ENCODE measurements at places on chromosomes 16 and 17.

DNA sequence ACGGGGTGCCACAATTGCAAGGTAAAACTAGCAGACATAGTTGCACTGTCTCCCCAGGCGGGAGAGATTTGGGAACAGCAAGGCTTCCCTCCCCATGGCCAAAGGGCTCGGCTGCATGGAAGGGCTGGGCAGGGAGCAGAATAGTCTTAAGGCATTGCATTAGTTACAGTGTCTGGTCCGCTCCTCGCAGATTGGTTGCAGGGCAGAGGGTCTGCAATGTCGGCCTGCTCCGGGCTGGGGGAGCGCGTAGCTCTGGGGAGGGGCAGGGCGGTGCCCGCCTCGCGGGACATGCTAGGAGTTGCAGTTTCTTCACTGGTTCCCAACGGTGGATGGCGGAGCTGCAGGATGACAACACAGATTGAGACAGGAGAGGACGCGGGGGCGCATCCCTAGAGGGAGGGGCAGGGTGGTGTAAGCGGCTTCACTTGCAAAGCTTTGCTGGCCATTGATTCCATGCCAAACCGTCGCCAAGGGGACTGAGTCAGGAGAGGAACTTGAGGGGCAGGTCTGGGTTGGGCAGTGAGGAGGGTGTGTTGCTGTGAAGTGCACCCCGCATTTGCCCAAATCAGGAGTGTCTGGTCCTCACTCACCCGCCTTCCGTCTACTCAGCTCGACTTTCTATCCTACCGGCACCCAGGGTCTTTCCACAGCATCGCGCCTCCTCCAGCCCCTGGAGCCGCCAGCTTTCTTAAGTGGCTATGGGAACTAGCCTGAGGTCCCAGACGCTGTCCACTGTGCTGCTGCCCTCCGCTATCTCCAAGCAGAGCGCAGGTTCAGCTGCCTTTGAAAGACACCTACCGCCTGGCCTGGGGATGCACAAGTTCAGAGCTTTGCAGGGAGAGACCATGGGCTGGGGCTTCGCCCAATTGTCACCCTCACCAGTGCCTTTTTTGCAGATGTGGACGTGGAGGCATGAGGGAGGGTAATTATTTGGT, 1748.9 kb downstream of the TP53TG3F start:
- no peaks in the 10 kb centered on the region for H3K4me1 ChIP-seq
- no peaks in the 10 kb centered on the region for H3K27me3 ChIP-seq
- H3K4me3 ChIP-seq: no peak overlapping the region
- DNase-seq: no peak

GRCh38 chr16:17526956-17527937, 56.5 kb upstream of the XYLT1 start:
- no peak overlapping the region for H3K27ac ChIP-seq
- DNase-seq: no peak
- peaks cover 4% of the 10 kb centered on the region for H3K27me3 ChIP-seq
- H3K4me1 ChIP-seq: peaks cover 16% of the 10 kb centered on the region
- peaks cover 4% of the 10 kb centered on the region for H3K36me3 ChIP-seq

- no peak for DNase-seq
- H3K27me3 ChIP-seq: no peaks in the 10 kb centered on the region
- H3K4me1 ChIP-seq: peaks cover 33% of the 10 kb centered on the region
- H3K27ac ChIP-seq: peak overlapping the region; percentile 99
Measured at GRCh38 chr17:50719924-50720794, 756 bp downstream of the LUC7L3 start.

- no peak overlapping the region for H3K4me3 ChIP-seq
- H3K36me3 ChIP-seq: peaks cover 22% of the 10 kb centered on the region
- DNase-seq: no peak
- no peaks in the 10 kb centered on the region for H3K27me3 ChIP-seq
Measured at GRCh38 chr16:75081179-75081859, 35.3 kb downstream of the LDHD start.

- H3K4me3 ChIP-seq: no peak overlapping the region
- no peaks in the 10 kb centered on the region for H3K4me1 ChIP-seq
- no peak overlapping the region for H3K27ac ChIP-seq
Measured at GRCh38 chr16:73027685-73028111, 20.2 kb downstream of the ZFHX3 start.

DNA sequence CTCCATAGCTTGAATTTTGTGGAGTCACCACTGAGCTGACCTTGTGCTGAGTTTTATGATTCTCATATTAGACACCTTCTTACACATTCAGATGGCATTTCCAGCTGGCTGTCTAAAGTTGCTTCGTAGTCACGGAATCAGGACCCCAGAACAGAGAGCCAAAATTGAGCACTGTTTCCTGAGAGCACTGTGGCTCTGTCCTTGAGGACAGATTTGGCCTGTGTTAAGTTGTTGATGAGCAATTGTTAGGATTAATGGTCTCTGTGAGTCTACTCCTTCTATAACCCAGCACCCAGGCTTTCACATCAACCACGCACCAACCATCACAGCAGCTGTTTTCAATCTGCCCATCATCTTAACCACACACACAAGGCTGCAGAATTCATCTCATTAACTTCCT, 277.5 kb upstream of the HSBP1 start:
- no peaks in the 10 kb centered on the region for H3K36me3 ChIP-seq
- no peak for DNase-seq
- no peak overlapping the region for H3K4me3 ChIP-seq

DNA sequence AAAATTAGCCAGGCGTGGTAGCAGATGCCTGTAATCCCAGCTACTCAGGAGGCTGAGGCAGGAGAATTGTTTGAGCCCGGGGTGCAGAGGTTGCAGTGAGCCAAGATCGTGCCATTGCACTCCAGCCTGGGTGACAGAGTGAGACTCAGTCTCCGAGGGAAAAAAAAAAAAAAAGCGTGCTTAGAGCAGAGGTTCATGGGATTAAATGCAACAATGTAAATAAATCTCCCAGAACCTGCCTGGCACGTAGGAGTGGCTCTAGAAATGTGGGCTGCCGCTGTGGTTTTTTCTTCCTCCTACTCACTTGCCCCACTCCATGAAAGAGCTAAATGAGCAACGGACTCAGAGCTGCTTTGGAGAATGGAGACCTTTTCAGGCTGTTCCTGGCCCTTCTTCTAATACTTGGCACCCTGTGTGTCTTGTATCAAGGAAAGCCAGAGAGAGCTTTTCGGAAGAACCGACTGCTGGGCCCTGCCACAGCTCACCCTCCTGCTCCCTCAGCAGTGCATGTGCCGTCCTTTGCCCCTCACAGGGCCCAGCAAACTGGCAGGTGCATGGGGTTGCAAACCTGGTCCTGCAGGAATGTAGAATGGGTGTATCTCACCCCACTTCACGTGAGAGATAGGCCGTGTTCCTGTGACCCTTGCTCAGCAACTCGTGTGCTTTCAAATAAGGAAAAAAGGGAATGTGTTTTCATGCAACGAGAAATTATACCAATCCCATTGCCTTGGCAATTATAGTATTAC, 52.0 kb downstream of the LDHD start:
- peak overlapping the region; percentile 81 for H3K27ac ChIP-seq
- no peaks in the 10 kb centered on the region for H3K27me3 ChIP-seq
- H3K4me1 ChIP-seq: peaks cover 32% of the 10 kb centered on the region
- peak overlapping the region; percentile 58 for H3K4me3 ChIP-seq

GRCh38 chr17:44556832-44557606, at the start of gene FZD2:
Gene FZD2 (plus strand): TSS chr17:44557484. CDS start chr17:44557689, 205 bp downstream.
- peaks cover 21% of the 10 kb centered on the region for H3K4me1 ChIP-seq
- peak; percentile 77 for DNase-seq
- peak within 1 kb of the TSS; percentile 75 for H3K4me3 ChIP-seq
- no peak within 1 kb of the TSS for H3K27ac ChIP-seq

DNA sequence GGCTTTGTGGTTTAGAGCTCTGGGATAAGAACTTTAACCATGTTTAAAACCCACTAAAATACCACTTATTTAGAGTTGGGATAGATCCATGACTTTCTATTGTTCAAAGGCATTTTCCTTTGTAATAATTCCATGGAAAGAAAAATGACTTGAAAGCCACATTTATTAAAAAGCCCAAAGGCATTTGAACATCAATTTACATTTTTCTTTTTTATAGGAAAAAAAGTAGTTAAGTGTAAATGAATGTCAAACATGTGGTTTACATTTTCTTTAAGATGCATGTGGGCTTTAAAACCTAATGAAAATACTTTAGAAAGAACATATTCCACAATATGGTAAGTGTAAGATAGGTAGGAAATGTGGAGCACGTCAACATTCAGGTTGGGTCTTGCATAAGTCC, 443.2 kb downstream of the TOX3 start:
- no peaks in the 10 kb centered on the region for H3K27me3 ChIP-seq
- H3K4me1 ChIP-seq: no peaks in the 10 kb centered on the region
- DNase-seq: no peak
- no peak overlapping the region for H3K27ac ChIP-seq

GRCh38 chr17:21161498-21162393, 35.0 kb downstream of the DHRS7B start:
- no peak for DNase-seq
- H3K36me3 ChIP-seq: peaks cover 2% of the 10 kb centered on the region
- H3K4me3 ChIP-seq: no peak overlapping the region
- no peak overlapping the region for H3K27ac ChIP-seq
- H3K27me3 ChIP-seq: no peaks in the 10 kb centered on the region

- H3K27me3 ChIP-seq: no peaks in the 10 kb centered on the region
- H3K27ac ChIP-seq: no peak overlapping the region
- H3K4me3 ChIP-seq: no peak overlapping the region
- DNase-seq: peak; percentile 33
- H3K36me3 ChIP-seq: peaks cover 1% of the 10 kb centered on the region
Measured at GRCh38 chr17:21173543-21173942, 40.4 kb downstream of the TMEM11 start.

- peaks cover 11% of the 10 kb centered on the region for H3K4me1 ChIP-seq
- H3K27ac ChIP-seq: peak overlapping the region; percentile 56
- H3K27me3 ChIP-seq: no peaks in the 10 kb centered on the region
- no peak overlapping the region for H3K4me3 ChIP-seq
- no peak for DNase-seq
Measured at GRCh38 chr17:75762513-75763268, 2.3 kb downstream of the GALK1 start.

- H3K27me3 ChIP-seq: no peaks in the 10 kb centered on the region
- no peak for DNase-seq
- H3K27ac ChIP-seq: peak overlapping the region; percentile 43
- no peak overlapping the region for H3K4me3 ChIP-seq
- peaks cover 15% of the 10 kb centered on the region for H3K4me1 ChIP-seq
- peaks cover 6% of the 10 kb centered on the region for H3K36me3 ChIP-seq
Measured at GRCh38 chr16:75029854-75030253, 31.0 kb downstream of the ZNRF1 start.

GRCh38 chr16:9232102-9232770, 140.8 kb downstream of the HAPSTR1 start:
- no peaks in the 10 kb centered on the region for H3K36me3 ChIP-seq
- no peaks in the 10 kb centered on the region for H3K4me1 ChIP-seq
- H3K27me3 ChIP-seq: peaks cover 6% of the 10 kb centered on the region
- DNase-seq: no peak
- no peak overlapping the region for H3K4me3 ChIP-seq

DNA sequence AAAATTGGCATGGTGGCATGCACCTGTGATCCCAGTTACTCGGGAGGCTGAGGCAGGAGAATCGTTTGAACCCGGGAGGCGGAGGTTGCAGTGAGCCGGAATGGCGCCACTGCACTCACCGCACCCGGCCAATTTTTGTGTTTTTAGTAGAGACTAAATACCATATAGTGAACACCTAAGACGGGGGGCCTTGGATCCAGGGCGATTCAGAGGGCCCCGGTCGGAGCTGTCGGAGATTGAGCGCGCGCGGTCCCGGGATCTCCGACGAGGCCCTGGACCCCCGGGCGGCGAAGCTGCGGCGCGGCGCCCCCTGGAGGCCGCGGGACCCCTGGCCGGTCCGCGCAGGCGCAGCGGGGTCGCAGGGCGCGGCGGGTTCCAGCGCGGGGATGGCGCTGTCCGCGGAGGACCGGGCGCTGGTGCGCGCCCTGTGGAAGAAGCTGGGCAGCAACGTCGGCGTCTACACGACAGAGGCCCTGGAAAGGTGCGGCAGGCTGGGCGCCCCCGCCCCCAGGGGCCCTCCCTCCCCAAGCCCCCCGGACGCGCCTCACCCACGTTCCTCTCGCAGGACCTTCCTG, at the start of gene HBQ1:
HBQ1 (plus strand) TSS at position 359 of the 575 bp plus-strand sequence; CDS start at position 387, 28 bp downstream.
- H3K36me3 ChIP-seq: peaks cover 2% of the 10 kb centered on the region
- no peak within 1 kb of the TSS for H3K27ac ChIP-seq
- DNase-seq: no peak

GRCh38 chr17:81844887-81845286, 10.0 kb upstream of the PPP1R27 start:
- H3K4me1 ChIP-seq: no peaks in the 10 kb centered on the region
- no peak overlapping the region for H3K27ac ChIP-seq
- no peak overlapping the region for H3K4me3 ChIP-seq

DNA sequence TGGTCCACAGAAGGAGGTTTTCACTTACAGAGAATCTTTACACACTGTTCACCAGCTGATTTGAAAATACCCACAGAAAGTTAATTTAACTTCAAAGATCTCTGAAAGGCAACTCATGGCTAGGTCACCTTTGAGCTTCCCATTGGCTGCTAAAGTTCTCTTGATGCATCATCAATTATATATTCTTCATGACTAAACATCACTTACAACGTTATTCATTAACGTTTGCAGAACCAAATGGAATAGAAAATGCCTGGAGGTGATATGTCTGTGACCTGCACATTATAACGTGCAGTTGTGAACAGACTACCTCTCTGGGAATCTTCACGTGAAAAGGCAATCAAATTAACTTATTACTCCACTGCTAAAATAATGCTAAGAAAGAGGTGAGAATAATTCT, 238.5 kb downstream of the ZFHX3 start:
- H3K36me3 ChIP-seq: no peaks in the 10 kb centered on the region
- DNase-seq: no peak
- no peak overlapping the region for H3K27ac ChIP-seq
- H3K27me3 ChIP-seq: no peaks in the 10 kb centered on the region

DNA sequence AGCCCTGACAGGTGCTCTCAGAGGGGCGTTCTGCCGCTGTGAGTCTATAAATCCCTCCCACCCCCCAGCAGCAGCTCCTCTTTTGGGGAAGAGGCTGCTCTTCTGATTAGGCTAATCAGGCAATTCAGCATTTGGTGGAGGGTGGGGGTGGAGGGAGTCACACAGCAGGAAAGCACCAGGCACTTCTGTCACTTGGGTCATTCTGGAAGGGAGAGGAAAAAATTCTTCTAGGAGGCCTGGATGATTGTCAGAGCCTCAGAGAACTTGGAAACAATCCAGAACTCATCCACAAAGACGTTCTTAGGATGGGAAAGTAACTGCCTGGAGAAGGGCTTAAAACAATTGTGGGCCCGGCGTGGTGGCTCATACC, 7.3 kb upstream of the SSTR2 start:
- no peak overlapping the region for H3K4me3 ChIP-seq
- H3K27me3 ChIP-seq: peaks cover 31% of the 10 kb centered on the region
- H3K4me1 ChIP-seq: peaks cover 6% of the 10 kb centered on the region
- H3K36me3 ChIP-seq: no peaks in the 10 kb centered on the region
- H3K27ac ChIP-seq: no peak overlapping the region

GRCh38 chr17:29930409-29931010, 482 bp upstream of the SSH2 start:
- no peak for DNase-seq
- peaks cover 10% of the 10 kb centered on the region for H3K36me3 ChIP-seq
- no peak overlapping the region for H3K4me3 ChIP-seq
- peaks cover 22% of the 10 kb centered on the region for H3K4me1 ChIP-seq

- no peaks in the 10 kb centered on the region for H3K27me3 ChIP-seq
- no peak overlapping the region for H3K27ac ChIP-seq
- H3K36me3 ChIP-seq: no peaks in the 10 kb centered on the region
- DNase-seq: no peak
- H3K4me1 ChIP-seq: no peaks in the 10 kb centered on the region
- no peak overlapping the region for H3K4me3 ChIP-seq
Measured at GRCh38 chr16:9351440-9351839, 260.0 kb downstream of the HAPSTR1 start.

GRCh38 chr17:50565402-50566350, 5.2 kb downstream of the CACNA1G start:
- no peak overlapping the region for H3K27ac ChIP-seq
- H3K4me1 ChIP-seq: peaks cover 4% of the 10 kb centered on the region
- no peaks in the 10 kb centered on the region for H3K36me3 ChIP-seq

GRCh38 chr17:38498353-38498752, 70.1 kb downstream of the ARHGAP23 start:
- no peak for DNase-seq
- no peaks in the 10 kb centered on the region for H3K36me3 ChIP-seq
- no peak overlapping the region for H3K4me3 ChIP-seq
- no peaks in the 10 kb centered on the region for H3K4me1 ChIP-seq
- H3K27ac ChIP-seq: no peak overlapping the region

All from activated CD8-positive, alpha-beta memory T cell treated with anti-CD3 and anti-CD28 coated beads, Interleukin-2, amount 10 ng/mL, durations not matched to agents 7 days and 5 days (primary cell).